Karpas-422 (cell line): ENCODE measurements at places on chromosomes 12 and 14. TPM values are rescaled to one million over a fixed set of nuclear protein-coding genes. Genes with fewer than 3 reads are reported as not detected.

DNA sequence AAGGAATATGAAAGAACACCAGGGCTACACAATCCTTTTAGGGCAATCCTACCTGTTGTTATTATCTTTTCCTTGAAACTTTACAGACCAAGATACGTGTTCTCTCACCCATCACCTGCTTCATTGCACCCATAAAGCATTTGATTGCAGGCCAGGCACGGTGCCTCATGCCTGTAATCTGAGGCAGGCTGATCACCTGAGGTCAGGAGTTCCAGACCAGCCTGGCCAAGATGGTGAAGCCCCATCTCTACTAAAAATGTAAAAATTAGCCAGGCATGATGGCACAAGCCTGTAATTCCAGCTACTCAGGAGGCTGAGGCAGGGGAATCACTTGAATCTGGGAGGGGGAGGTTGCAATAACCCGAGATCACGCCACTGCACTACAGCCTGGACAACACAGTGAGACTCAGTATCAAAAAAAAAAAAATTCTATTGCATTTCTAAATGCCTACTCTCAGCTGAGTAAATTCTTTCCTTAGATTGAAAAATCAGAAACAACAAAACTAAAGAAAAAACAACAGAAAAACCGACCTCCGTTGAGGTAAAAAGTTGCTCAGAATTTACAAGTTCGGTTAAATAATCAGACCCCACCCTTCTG, 183.7 kb upstream of the TMEM132C start:
- DNase-seq = no peak

GRCh38 chr14:37157987-37158386, 14.4 kb downstream of the SLC25A21 start:
- no peak for DNase-seq

GRCh38 chr14:61720294-61720661, 25.0 kb downstream of the HIF1A start:
- DNase-seq = no peak

DNA sequence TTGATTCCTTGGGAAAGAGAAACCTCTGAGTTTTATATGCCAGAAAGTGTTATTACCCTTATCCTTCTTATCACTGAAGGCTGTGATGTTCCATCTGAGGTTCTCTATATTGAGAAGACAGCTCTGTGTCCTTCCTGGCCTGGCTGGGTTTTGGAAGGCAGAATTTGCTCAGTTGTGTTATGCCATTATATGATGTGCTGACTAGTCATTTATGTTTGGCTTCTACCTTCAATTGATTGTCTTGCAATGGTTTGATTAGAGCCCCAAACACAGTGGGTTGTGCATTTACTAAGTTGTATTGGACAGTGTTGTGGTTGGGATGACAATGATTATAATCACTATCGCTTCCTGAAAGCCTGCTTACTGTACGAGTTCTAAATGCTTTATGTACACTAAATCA, 265.7 kb downstream of the SNAPC1 start:
- no peak for DNase-seq

GRCh38 chr12:39442831-39443080, 164 bp downstream of the KIF21A start:
- no peak for DNase-seq

GRCh38 chr12:1325666-1326065, 268.7 kb downstream of the FBXL14 start:
- DNase-seq = no peak

DNA sequence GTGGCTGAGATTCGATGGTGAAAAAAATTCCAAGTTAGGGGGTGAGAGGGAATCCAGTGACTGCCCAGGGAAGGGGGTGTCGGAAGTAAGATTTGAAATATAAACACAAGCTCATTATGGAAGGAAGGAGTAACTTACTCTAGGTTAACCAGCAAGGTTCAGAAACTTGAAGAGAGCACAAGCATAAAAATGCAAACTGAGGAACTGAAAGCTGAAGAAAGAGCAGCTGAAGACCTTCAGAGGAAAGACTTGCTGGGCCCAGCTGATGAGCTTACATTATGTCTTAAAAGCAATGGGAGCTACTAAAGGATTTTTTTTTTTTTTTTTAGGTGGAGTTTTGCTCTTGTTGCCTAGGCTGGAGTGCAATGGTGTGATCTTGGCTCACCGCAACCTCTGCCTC, 189.7 kb upstream of the GRIN2B start:
- DNase-seq = peak; percentile 80

- DNase-seq = no peak
These were observed 15.7 kb downstream of the SMAGP start for GRCh38 chr12:51254536-51254935.

DNA sequence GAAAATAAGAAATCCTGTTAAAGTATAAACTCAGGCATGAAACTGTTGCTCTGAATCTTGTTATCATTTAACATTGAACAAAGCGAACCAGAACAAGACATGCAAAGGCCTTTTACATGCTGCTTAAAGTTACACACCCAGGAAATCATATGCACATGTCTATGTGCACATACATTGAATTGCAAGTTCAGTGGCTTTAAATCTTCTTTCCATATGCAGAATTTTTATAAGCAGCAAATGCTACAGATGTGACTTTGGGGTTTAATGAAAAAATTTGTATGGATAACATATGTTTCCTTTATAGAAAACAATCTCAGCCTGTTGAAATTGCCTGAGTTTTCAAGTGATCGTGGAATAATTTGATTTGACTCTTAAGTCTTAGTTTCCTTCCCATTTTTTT, 193.9 kb downstream of the AEBP2 start:
- no peak for DNase-seq

Gene CCDC38
- 0.07 TPM in 1 of 2 replicates, not detected in the other for total RNA-seq

Gene SLC25A47
- not detected in 2 replicates for total RNA-seq

Gene ANO4
- not detected in 2 replicates for total RNA-seq
